CD4-positive, alpha-beta T cell treated with Interleukin-4 for 1 hour (primary cell): ENCODE measurements at places on chromosomes 2 and 18.
A peak's percentile ranks its signal among the peaks of the same experiment; 100 is the strongest.

DNA sequence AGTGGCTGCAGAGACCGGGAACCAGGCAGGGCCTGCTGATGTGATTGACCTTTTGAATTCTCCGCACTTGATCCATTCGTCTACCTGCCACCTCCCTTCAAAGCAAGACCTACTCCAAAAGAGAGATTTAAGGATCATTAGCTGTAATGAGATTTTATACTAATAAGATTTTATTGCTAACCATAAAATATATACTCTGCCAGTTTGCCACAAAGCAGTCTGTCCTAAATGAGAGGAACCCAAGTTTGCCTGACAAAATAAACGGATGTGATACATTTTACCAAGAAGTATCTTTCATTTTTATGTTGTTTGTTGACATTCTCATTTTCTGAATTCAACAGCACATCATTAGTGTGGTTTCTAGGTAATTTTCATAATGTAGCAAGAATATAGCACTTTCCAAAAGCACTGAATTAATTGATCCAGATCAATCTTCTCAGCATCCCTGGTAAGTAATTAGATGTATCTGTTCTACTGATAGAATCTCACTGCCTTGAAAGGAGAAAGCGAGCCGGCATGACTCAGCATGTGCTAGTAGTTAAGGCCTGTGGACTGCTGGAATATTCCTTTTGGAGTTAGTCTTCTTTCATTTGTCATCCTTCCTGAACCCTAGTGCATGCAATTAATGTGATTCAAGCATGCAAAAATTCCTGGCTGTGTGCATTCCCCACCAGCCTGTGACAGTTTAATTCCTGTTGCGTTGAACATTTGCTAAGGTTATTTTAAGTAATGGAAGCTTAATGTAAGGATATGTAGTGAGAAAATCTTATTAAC lies 128.5 kb downstream of the ARL6IP6 start:
- DNase-seq, result no peak

DNA sequence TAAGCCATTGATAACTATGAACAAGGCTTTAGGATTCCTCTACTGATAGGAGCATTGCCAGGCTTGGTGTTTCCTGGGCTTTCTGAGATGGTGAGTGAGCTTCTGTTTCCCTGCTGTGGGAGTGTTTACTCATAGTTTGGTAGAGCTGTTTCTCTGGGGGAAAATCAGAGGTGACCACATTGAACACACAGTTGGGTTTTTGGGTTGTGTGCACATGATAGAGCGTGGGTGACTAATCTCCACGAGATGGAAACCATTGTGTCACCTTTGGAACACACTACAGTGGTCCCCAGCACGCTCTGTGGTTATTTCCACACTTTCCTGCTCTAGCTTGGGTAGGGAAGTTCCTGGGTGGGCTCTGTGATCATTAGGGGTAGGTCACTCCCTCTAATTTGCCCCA lies 5.4 kb downstream of the IL1R1 start:
- DNase-seq, result no peak

- DNase-seq, result no peak
These were observed 284.4 kb downstream of the RBM43 start for GRCh38 chr2:150977296-150977695.

DNA sequence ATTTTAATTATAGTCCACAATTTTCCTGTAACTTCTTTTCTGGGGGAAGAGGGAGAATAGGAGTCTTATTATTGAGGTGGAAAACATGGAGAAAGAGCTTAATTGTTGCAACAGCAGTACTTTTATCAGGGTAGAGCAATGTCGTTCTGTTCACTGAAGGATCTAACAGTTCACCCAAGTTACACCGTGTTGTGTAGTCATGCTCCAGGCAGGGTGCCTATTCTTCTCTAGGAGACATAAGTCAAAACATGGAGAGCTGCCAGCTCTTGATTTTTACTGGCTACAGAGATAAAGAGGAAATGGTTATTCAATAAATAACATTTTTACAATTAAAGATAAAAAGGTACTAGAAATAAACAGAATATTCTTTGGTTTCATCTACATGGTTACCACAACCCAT lies 594.3 kb upstream of the NETO1 start:
- DNase-seq, result no peak

- DNase-seq, result no peak
These were observed 21.0 kb upstream of the L3MBTL4 start for GRCh38 chr18:6435731-6436130.

GRCh38 chr2:177188482-177189469 lies 23.8 kb upstream of the HNRNPA3 start:
- no peak for DNase-seq

GRCh38 chr2:152369176-152369860 lies 34.3 kb downstream of the FMNL2 start:
- DNase-seq, result no peak

DNA sequence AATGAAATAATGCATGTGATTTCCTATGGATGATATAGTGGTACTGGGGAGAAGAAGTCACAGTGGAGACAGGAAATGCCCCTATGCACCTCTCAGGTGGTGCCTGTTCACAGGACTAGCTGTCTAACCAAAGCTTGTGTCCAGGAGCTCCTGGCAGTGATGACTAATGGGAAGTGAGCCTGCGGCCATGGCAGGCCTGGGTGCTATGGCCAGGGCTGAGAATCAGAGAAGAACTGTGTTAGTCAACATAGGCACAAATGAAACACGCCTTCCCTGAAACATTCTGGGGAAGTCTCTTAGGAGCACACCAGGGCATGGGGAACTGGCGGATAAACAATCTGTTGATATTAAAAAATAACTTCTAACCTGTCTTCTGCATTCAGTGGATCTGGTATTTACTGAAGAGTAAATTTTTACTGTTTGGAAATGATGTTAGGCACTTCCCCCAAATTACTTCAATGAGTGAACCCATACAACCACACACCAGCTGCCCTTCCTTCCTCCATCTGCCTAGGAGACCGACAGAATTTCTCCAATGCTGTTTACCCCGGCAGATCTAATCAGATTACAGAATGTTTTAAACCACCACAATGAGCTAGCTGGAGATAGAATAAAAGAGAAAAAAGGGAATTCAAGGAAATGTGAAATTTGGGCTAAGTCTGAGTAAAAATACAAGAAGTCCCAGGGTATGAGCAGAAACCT lies 67.4 kb downstream of the MEP1B start:
- no peak for DNase-seq

GRCh38 chr2:28638102-28638501 lies 113.5 kb upstream of the PPP1CB start:
- DNase-seq, result no peak

GRCh38 chr2:120985174-120985996 lies 249.7 kb downstream of the GLI2 start:
- DNase-seq, result no peak

DNA sequence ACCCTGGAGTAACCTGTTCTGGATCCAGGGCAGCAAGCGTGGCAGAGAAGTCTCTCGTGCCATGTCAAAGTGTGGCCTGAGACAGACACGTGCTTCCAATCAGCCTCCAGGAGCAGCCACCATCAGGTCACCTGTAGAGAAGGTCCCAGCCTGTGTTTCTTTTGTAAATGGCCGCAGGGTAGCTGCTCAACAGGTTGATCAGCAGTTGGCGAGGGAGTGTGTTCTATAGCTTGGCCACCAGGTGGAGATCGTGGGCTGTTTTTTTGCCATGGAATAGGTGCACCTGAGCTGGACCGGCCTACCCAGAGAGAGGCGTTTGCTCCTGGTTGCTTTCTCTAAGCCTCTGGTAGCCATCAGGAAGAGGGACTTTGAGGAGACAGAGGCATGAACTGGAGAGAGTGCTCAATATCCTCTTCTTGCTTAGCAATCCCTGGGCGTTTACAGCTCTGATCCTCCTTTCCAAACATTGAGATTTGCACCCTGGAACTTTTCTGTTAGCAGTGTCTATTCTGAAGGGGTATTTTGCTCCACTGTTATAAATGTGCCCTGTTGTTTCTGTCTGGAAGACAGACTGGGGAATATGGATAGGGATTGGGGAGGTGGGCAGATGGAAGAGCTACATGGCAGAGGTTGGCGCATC lies 34.2 kb upstream of the EN1 start:
- DNase-seq, result peak; percentile 66

DNA sequence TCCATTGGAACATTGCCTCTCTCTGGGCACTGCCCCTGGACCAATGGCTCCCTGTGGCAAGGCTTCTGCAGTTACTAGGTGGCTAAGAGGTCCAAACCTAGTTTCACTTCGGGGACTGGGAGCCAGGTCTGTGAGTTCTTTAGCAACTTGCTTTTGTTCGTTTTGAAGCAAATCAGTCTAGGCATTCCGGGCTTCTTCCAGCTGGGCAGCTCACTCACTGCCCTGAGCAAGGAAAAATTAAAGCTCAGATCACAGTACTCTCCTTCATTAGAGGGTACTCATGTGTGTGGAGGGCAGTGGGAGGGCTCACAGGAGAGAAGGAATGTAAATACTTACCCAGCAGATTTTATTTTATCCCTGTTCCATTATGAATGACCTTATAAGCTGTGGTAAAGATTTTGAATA lies 80.3 kb downstream of the SPP2 start:
- no peak for DNase-seq

DNA sequence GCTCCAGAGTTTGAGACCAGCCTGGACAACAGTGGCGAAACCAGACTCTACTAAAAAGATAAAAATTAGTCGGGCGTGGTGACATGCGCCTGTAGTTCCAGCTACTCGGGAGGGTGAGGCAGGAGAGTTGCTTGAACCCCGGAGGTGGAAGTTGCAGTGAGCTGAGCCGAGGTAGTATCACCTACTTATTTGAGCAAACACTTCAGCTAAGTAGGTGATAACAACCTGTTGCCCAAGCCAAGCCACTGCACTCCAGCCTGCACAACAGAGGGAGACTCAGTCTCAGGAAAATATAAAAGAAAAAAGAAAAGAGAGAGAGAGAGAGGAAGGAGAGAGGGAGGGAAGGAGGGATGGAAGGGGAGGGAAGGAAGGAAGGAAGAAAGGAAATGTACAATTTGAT lies 21.3 kb downstream of the FER1L5 start:
- no peak for DNase-seq

DNA sequence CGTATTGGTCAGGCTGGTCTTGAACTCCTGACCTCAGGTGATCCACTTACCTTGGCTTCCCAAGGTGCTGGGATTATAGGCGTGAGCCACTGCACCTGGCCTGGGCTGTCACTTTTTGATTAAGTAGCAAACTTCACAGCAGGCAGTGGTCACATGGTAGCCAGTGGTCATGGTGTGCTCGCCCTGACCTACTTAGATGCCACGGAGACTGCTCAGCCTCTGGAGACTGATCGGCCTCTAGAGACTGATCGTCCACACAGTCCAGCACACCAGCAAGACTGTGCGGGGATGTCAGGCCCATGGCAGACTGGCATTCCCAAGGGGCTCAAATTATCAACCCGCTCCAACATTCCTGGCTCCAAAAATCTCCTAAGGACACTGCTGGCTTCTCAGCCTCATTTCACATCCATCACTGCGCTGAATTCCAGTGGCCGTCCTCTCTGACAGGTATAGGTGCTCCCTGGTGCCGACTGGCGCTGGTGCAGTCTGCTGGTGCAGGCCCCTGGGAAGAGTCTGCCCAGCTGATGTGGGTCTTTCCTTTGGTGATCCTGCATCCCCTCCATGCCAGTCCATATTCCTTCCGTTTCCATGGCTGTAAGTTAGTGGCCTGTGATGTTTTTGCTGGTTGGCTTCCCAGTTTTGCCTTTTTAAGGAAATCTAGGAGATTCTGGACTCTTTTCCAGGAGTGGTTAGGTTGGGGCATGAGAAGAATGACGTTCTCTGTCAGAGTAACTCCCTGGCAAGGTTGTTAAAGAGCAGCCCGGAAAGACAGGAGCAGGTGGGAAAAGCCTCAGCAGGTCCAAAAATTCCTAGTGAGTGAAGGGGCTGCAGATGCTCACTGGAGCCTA lies 374.5 kb upstream of the HS6ST1 start:
- DNase-seq, result no peak

- peak; percentile 76 for DNase-seq
These were observed 73.0 kb upstream of the YWHAQ start for GRCh38 chr2:9703701-9704221.
